D341Med (cell line): ENCODE measurements at places on chromosomes 16 and 17.

- peak; percentile 66 for DNase-seq
These were observed at the start of the genes CXCL16 and ZMYND15 for GRCh38 chr17:4739122-4740024. TSS of gene CXCL16 (minus strand) at chr17:4739928. CDS start at chr17:4739339, 589 bp downstream. TSS of gene ZMYND15 (plus strand) at chr17:4739833. CDS start at chr17:4740549, 716 bp downstream.

- DNase-seq: no peak
These were observed 1.3 kb upstream of the TNFSF13 start for GRCh38 chr17:7557147-7557764.

DNA sequence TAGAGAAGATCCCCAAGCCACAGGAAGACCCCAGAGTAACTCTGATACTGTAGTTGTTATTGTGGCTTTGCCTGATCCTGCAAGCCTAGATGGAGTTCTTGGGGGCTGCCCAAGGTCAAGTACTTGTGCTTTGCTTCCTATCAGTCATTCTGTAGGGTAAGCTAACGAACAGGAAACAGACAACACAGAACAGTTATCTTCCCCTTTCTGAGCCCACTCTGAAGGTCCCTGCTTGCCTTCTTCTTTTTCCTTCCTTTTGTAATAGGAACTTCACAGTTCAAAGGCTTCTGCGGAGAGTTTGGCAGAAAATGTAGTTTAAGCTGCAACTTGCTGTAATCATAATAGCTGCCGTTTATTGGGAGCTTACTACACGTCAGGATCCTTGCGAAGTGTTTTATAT is 494.1 kb upstream of the ERCC4 start:
- no peak for DNase-seq

DNA sequence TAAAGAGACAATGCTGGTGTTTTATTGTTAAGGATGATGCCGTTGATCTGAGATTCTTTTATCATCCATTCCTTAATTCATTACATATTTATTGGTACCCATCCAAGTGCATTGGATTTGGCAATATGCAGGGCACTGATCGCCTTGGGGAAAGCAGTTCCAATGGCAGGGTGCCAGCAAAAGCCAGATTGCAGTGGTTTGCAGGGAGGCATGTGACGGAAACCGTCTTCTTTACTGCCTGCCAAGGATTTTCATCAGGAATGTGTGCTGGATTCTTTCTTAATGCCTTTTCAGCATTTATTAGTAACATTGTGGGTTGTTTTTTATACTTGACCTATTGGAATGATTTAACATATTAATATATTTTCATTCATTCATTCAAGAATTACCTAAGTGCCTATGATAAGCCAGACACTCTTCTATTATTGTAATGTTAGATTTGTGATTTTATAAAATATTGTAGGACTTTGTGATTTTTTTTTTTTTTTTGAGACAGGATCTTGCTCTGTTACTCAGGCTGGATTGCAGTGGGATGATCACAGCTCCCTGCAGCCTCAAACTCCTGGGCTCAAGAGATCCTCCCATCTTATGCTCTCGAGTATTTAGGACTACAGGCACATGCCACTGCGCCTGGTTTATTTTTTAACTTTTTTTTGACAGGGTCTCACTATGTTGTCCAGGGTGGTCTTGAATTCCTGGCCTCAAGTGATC is 93.4 kb upstream of the TNRC6A start:
- DNase-seq: peak; percentile 71

DNA sequence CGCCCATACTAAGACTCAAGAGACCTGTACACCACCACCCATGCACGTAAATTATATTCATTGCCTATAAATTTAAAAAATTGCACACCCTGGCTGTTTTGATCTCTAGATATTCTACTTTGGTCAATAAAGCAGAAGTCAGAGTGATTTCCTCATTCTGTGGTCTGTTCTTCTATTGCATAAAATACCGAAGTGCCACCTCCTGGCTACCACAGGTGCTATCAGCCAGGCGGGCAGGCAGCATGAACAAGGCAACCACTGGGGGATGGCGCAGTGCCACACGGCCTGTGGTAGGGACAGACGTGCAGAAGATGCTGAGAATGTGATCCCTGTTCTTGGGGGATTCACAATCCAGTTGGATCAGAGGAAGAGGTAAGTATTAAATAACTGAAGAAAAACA is 122.3 kb downstream of the CDK5R1 start:
- peak; percentile 86 for DNase-seq
